MG63 (cell line): ENCODE measurements at places on chromosomes 2 and 18.

DNA sequence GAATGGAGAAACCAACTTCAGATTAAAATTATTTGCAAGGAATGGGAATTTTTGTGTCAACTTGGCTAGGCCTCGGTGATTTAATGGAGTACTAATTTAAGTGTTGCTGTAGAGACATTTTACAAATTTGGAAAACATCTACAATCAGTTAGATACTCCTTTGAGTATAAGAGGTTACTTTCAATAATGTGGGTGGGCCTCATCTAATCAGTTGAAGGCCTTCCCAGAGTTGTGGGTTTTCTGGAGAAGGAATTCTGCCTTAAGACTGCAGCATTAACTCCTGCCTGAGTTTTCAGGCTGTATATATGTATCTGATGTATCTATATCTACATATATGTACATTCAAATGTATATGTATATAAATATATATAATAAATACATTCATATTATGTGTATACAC is 47.6 kb upstream of the ABCA12 start:
- no peak for DNase-seq

- DNase-seq = peak; percentile 34
Observed at GRCh38 chr18:74493689-74494088, 2.5 kb upstream of the CNDP2 start.

DNA sequence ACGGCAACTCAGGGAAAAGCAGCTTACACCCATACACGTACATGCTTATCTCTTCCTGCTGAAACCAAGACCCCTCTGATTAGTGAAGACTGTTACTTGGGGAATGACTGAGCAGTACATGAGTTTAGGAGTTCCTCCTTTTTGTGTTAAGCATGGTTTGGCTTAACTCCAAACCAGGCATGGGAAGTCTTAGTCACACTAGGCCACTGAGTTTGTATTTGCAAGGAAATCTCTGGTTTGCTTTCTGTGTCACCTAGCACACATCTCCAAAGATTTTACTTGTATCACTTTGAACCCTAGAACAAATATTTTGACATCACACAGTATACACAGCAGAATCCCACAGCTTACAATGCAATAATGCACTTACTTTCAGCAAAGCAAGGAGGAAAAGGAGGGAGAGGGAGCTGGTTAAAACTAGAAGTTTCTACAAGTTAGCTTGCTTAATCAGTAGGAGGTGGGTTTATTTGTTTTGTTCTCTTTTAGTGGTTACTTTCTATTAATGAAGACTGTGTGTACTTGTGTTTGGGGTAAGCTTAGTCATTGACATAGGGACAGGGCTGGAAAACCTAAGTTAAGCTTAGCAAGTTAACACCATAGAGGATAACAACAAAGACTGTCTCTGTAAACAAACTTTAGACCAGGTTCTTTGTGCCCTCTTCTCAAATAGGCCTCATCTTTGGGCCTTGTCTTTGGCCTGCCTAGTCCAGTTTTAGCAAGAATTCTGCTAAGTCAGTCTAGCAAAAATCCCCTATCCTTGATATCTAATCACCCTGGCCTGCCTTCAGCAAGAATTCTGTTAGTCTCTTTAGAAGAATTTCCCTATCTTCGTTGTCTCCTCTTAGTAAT is 219.4 kb downstream of the MREG start:
- DNase-seq = peak; percentile 50

- no peak for DNase-seq
Observed at GRCh38 chr2:192126426-192126825, 68.3 kb downstream of the TMEFF2 start.

- DNase-seq = peak; percentile 97
Observed at GRCh38 chr18:35513181-35513936, 15.6 kb upstream of the INO80C start.

DNA sequence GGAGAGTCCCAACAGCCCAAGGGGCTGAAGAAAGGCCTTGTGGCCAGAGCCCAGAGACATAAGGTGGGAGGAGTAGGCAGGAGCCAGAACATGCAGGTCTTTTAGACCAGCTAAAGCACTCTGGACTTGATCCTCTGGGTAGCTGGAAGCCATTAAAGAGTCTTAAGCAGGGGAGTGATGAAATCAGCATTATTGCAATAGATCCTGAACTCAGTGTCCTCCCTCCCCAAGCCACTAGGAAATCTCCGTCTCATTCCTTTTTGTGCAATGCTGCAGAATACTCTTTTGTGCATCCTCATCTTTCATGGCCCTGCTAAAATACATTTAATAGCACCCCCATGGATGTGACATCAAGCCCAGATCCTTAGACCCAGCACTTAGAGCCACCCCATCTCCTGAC is 58.6 kb upstream of the ZCCHC2 start:
- DNase-seq = no peak

DNA sequence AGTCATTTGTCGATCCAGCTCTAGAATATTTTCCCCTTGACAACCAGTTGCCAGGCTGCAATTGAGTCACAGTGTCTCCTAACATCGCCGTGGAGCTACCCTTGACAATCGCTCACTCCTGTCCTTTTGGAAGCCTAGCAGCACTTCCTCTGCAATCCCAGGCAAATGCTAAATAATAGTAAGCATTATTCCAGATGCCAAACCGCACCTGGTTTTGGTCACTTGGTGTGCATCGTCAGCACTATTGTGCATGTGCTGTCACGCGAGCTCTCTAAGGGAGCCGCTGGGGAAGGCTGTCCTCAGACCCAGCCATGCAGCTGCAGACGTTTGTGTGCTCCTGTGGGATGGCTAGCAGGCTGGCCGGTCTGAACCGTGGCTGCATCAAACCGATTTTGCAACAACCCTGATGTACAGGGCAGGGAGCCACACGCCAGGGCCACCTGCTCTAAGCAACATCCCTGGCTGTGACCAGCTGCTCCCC is 549.5 kb upstream of the ID2 start:
- DNase-seq = no peak

DNA sequence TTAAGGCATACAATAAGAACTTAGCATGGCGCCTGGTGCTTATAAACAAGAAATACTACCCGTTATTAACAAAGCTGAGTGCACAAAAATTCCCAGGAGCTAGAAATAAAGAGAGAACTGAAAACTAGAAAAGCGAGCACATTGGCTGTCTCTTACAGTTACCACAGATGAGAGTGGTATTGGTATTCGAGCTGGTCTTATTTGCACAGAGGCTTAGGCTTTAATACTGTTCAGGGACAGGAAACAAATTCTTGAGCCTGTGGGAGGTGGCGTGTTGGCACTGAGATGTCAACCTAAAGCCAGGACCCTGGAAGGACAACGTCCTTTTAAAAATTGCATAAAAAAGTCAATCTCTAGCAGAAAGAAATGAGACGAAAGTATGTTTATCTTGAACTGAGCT is 67.3 kb upstream of the IGFBP2 start:
- no peak for DNase-seq

GRCh38 chr18:60978338-60978737 is 354.9 kb upstream of the CDH20 start:
- peak; percentile 28 for DNase-seq

GRCh38 chr2:190950566-190950991 is 63.4 kb downstream of the STAT1 start:
- no peak for DNase-seq

DNA sequence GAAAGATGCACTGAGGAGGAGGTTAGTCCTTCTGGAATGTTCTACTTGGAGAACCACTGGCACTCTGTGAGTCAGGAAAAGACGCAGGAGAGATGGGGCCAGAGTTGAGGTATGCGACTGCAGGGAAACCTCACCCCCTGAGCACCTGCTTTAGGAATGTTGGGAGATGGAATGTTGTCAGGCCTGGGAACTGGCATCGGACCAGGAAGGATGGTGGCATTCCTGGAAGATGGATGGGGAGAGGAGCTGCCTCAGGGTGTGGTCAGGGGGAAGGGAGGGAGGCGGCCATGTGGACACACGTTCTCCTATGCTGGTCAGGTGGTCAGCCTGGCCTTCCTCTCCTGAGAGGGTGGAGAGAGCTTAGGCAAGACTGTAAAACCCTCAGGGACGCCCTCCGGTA is 146.3 kb downstream of the CELF4 start:
- no peak for DNase-seq

GRCh38 chr18:55328301-55328700 is 259.7 kb downstream of the TCF4 start:
- no peak for DNase-seq

- no peak for DNase-seq
Observed at GRCh38 chr2:135150725-135151124, 98.6 kb downstream of the RAB3GAP1 start.

DNA sequence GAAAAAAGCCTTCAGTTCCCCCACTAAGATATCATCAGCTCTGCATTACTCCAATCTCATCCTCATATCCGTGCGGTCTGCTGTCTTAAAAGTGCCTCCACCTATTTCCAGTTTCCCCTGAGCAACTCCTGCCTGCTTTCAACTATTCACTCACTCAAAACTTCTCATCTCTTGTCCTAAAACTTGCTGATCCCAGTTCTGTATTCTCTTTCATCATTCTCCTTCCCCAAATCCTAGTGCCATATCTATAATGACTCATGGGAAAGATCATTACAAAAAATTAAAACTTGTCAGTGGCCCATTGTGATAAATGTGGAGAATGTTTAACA is 20.0 kb downstream of the ACVR1 start:
- DNase-seq = no peak

GRCh38 chr2:157443090-157443489 is 799 bp downstream of the CYTIP start:
- DNase-seq = no peak

DNA sequence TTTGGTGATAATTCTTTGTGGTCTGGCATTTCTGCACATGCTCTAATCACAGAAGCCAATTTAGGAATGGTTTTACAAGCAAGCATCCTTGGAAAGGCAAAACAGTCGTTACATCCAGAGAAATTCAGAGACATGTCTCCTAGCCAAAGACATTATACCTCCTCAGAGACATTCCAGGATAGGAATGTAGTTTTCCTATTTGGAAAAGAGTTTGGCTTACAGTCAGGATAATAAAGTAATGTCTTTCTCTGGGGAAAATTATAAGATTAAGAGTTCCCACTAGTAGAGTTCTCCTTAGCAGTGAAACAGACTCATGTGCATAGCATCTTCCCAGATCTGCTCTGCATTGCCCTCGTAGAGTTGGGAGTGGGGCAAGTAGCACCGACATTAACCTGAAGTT is 753.6 kb upstream of the TMEFF2 start:
- DNase-seq = no peak

DNA sequence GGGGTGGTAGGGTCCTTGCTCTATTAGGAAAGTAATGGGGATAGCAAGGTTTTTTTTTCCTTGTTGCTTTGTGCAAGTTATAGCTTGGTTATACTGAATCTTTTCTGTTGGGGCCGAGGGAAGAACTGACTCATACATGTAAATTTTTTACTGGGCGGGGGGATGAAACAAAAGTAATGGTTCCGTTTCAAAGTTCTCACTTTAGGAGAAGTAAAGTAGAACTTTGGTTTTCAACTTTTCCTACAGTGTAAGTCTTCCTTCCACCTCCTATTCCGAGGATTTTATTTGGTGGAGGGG is 1.1 kb downstream of the AFTPH start:
- DNase-seq = no peak

DNA sequence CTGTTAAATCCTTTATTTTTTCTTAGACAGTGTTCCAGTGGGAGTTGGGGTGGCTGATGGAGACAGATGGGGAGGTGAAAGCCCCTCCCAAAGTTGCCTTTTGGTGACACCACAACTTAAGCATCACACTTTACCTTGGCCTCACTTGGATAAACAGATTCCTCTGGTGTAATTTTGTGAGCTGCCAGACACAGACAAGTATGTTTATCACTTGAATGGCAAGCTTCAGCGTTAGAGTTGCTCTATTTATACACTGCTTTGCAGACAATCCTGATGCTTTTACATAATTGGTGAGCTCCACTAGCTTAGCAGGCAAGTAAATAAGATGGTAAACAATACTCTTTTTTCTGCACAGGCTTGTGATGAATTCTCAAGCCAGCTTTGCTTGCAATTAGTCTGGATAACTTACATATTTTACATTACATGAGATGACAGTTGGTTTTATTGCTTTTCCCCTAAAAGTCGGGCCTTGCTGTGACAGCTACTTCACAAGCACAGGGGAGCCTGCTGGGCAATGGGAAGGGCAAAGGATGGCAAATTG is 226.2 kb downstream of the SLC8A1 start:
- DNase-seq = no peak

DNA sequence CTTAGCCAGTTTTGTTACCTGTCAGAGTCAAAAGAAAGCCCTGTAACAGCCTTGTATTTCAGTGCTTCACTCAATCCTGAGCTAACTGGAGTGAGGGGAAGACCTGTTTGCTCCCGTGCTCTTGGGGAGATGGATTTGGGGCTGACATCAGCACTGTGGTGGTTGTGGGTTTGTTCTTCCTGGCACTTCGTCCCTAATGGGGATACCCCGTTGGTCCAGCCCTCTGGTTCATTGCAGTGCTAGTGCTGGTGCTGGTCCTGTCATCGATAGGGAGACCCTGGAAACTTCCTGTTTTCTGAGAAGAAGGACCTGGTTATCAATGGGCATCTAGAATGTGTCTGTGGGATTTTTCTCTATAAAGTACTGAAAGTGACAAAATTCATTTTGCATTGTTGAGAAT is 205.4 kb downstream of the ZNF407 start:
- DNase-seq = no peak

DNA sequence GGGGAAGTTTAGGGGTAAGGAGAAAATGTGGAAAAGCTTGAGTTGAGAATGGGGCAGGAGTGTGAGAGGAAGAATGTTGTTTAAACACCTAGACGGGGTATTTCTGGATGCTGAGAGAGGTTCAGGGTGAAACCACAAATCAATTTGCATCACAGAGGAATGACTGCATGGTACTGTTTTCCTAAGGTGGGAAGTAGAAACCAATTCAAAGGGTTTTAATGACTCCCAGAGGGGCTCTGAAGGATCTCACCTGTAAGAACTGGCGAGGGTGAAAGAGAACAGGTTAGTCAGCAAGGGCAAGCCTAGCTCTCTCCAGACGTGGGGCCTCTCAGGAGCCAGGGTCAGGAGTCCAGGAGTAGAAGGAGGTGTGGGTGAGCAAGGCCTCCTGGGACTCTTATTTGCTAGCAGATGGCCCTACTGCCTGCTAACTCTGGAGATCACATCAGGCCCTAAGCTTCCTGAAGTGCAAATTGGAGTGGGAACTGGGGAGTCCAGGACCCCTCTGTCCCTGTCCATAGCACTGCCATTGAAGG is 133.0 kb upstream of the CELF4 start:
- no peak for DNase-seq

GRCh38 chr2:105775809-105776559 is 31.3 kb downstream of the NCK2 start:
- DNase-seq = no peak

DNA sequence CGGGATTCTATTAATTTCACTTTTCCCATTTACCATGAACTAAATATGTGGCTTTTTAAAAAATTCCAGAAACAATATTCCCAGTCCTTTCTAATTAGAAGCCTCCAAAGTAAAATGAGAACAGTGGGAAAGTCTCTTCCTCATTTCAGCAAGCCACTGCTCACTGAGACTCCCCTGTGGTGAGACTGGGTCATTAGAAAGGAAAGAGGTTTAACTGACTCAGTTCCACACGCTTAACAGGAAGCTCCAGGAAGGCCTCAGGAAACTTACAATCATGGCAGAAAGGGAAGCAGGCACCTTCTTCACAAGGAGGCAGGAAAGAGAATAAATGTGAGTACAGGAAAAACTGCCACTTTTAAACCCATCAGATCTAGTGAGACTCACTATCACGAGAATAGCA is 258.9 kb upstream of the CHAC2 start:
- no peak for DNase-seq
